ENCODE measurements at places on chromosomes 4 and X.

- DNase-seq = no peak
These were observed 76.5 kb downstream of the DDIT4L start for GRCh38 chr4:100113732-100114131.

DNA sequence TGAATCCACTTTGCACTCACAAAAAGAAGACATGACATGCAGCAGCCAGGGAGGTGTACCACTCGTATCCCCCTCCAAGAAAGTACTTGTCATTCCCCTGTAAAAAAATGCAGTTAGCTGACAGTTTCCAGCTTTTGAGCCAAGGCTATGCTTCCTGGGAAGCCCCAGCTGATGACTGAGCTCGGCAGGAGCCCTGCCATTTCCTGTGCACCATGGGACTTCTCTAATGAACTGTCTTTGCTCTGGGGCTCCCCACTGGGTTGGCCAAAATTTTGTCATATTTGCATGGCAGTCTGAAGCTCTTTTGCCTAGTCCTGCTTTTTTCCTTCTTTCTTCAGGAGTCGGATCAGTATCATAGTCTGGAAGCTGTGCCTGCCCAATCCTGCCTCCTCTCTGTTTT lies 104.5 kb upstream of the MAOA start:
- no peak for DNase-seq

- no peak for DNase-seq
These were observed 665.7 kb upstream of the ACTRT1 start for GRCh38 chrX:128717635-128718578.

DNA sequence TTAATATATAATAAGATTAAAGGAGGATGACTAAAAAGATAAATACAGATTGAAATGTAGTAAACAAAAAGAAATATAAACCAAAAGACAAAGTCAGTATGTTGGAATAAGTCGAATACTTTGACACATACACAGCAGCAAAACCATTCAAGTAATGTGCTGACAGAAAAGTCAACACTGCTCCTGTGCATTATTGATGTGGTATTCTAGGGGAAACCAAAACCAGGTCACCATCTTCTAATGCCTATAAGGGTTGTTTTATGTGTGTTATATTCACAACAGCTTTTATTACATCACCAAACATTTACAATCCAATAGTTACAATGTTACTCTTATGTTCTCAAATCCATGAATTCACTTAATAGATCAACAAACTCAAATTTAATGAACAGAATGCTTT lies 111.8 kb upstream of the DKK2 start:
- DNase-seq = no peak

DNA sequence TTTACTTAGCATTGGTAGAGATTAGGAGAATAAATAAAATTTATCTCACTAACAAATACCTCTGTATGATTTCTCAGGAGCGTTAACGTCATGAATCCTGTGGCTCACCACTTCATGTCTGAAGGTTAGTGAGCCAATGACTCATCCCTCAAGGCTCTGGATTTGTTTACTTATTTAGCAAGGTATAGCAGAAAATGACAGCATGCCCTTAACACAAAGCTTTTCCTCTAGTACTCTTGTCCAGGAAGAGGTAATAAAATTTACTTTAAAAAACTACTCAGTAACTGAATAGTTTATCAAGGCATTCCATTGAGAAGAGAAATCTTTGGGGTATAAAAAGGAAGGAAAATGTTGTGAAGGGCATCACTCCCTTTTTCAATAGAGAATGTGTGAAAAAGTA lies 823.8 kb downstream of the CCSER1 start:
- DNase-seq = no peak

- no peak for DNase-seq
These were observed 110.2 kb upstream of the STX18 start for GRCh38 chr4:4651811-4652755.

DNA sequence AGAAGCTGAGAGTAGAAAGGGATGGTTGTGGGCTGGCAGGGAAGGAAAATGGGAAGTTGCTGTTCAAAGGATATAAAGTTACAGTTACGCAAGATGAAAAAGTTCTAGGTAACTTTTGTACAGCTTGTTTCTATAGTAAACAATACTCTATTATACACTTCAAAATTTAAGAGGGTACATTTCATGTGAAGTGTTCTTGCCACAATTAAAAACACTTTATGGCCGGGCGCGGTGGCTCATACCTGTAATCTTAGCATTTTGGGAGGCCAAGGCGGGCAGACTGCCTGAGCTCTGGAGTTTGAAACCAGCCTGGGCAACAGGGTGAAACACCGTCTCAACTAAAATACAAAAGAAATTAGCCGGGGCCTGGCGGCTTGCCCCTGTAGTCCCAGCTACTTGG lies 623.6 kb downstream of the STIM2 start:
- DNase-seq = no peak

Data from vagina (tissue), 2 donors.